Stimulated activated CD8-positive, alpha-beta memory T cell treated with anti-CD3 and anti-CD28 coated beads, Interleukin-4, amount 100 ng/mL, for 1 hour (primary cell): ENCODE measurements at places on chromosomes 1 and 21.

GRCh38 chr1:27513958-27514357 is 24.0 kb upstream of the WASF2 start:
- no peak for DNase-seq

DNA sequence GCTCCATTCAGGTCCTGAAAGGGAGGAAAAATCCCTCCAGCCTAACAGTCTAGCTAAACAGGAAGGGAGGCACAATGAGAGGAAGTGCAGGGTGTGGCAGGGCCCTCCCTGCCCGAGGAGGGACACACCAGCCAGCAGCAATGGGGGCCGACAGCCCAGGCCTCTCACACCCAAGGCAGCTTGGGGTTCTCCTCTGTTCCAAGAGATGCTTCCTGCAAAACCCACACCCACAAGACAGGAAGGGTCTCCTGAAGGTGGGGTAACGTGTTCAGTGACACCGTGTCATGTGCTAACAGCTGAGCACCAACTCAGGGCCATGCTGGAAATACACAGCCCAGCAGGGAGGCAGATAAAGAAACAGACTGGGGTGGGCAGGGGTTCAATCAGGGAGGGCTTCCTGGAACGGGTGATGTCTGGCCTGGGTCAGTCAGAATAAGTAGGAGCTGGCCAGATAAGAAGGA is 10.2 kb downstream of the ECE1 start:
- no peak for DNase-seq

- DNase-seq, result no peak
Observed at GRCh38 chr1:33005838-33006421, 30.8 kb downstream of the AK2 start.

GRCh38 chr1:174623324-174624035 is 175.7 kb downstream of the GPR52 start:
- DNase-seq, result no peak

GRCh38 chr1:183847641-183848040 is 42.7 kb downstream of the RGL1 start:
- no peak for DNase-seq

DNA sequence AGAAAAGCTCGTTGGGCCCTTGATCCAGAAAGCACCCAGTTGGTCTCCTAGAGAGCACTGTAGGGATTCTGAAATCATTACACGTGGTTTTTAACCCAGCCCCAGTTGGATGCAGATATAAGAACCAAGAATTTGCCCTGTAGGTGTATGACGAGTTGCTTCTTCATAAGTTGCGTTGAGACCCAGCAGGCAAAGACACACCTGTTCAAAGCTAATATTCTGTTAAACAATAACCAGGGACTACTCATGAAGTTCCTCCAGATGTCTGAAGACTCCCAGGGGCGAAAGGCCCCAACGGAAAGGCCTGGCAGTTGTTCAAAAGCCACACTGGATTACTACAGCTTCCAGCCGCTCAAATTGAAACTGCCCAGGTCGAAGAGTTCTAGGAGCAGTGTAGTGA is 88.6 kb upstream of the HNRNPU start:
- DNase-seq, result no peak

GRCh38 chr1:210437111-210437510 is 108.4 kb downstream of the HHAT start:
- DNase-seq, result no peak

GRCh38 chr21:14869984-14870852 is 194.6 kb downstream of the NRIP1 start:
- no peak for DNase-seq
